Fibroblast of gingiva (primary cell): ENCODE measurements at places on chromosomes 13 and 19.

GRCh38 chr19:58279042-58279924 lies 528 bp downstream of the ZNF8 start:
- DNase-seq: peak; percentile 35

DNA sequence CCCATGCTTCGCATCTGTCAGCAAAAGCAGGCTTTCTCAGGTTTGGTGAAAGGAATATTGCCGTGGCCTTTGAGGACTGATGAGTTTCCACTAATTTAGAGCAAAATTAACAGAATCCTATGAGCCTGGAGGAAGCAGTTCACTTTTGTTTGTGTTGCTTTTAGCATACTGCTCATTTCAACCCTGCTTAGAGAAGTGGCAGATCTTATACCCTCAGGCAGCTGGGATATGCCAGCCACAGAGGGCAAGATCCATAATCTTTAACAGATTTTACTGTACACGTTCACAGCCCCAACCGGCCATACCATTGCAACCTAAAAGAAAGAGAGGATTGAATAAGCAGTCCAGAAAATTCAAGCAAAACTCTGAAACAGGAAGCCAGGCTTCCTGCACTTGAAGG lies 60.5 kb downstream of the COL4A2 start:
- DNase-seq: no peak

- no peak for DNase-seq
Observed at GRCh38 chr19:44315883-44316282, 11.1 kb upstream of the ZNF235 start.

DNA sequence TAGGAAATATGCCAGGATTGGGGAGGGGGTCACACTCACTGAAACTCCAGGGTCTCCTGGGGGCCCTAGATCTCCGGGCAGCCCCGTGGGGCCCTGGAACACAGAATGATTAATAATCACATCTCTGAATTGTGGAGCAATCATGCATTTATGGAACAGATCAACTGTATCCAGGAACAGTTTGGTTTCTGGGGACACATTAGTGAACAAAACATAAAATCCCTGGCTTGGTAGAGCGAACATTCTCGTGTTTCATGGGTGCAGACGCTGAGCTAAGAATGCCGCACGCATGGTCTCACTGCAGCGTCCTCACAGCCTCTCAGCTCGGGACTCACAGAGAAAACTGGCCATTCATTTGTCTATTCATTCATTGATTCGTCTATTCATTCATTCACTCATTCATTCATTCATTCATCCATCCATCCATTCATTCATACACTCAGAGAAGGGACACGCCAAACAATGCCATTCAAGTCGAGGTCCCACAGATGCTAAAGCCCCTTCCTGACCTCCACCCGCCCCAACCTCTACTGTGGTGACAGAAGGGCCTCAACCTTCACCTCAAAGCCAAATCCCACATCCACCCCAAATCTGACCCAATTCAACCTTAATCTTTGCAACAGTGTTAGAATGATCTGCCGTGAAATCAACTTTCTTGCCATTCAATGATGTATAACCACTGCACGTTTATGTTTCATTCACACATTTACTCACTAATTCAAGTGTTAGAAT lies 35.0 kb upstream of the OLFM2 start:
- DNase-seq: no peak

DNA sequence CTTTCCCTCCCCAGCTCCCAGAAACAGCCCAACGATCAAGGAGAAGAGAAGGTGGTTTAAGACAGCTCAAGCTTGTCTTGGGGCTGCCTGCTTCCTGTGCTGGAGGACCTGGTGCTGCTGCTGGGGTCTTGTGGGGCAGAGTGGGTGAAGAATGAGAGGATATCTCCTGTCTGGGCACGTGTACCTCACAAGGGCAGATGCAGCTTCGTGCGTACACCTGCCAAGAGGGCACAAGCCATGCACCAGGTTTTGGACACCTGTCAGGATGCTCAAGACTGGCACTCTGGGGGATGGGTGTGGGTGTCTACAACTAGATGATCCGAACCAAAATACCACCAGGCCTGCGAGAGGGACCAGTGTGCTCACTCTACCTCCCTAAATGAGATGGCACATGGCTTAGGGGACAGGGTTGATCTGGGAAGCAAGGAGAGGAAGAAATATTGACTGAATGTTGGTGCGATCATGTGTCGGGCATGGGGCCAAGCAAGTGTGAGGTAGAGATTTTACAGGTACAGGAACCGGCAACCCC lies 2.2 kb downstream of the CBY2 start:
- no peak for DNase-seq

DNA sequence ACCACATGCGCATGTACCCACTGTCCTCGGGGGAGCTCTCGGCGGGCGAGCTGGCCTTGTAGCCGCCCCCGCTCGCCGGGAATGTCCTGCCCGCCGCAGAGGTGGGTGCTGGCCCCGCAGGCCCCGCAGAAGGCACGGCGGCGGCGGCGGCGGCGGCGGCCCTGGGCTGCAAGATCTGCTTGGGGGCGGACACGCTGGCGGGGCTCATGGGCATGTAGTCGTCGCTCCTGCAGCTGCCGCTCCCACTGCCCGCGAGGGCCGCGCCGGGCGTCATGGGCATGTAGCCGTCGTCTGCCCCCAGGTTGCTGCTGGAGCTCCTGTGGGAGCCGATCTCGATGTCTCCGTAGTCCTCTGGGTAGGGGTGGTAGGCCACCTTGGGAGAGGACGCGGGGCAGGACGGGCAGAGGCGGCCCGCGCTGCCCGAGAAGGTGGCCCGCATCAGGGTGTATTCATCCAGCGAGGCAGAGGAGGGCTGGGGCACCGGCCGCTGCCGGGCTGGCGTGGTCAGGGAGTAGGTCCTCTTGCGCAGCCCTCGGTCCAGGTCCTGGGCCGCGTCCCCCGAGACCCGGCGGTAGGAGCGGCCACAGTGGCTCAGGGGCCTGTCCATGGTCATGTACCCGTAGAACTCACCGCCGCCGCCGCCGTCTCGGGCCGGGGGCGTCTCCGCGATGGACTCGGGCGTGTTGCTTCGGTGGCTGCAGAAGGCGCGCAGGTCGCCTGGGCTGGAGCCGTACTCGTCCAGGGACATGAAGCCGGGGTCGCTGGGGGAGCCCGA lies 2.4 kb downstream of the IRS2 start:
- DNase-seq: peak; percentile 47

DNA sequence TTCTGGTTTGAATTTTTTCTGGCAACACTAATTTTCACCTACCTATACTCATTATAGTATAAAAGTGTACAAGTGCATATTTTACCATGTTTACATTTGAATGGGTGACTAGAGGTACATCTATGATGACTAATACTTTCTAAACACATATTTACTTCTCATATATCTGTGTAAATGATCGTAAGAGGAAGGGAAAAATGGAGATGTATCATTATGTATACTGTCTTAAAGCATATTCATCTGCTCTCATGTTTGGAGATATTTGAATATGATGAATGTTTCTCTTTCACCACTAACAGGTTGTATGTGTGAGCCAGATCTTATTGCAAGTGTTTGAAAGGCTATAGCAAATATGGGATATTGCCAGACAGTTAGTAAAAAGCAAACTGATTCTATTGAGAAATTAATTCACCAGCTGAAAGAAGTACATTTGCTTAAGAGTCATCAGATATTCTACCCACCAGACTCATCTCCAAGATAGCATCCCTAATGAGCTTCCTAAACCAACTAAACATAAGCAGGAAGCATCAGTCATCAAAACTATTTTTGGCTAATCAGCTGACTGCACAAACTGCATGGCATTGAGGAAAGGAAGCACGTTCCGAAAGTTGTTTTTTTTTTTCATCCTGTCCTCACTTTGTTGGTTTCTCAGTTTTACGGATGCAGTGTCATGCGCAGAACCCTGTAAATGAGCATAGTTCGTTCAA lies 738.2 kb downstream of the GPC5 start:
- DNase-seq: no peak

DNA sequence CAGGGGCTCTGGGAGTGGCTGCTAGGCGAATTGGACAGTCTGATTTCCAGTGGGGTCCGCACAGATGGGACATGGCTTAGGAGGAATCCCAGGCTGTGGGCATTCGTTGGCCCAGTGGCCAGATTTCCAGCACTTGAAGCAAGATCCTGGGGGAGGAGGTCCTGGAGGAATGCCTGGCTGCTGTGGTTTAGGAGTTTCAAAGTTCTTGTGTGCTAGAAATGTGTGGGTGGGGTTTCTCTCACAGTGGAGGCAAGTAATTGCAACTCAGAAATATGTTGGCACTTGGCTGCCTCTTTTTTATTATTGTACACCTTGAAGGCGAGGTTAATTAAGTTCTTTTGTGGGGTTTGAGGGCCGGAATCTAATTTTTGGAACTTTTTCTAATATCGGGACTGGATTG lies 17.1 kb downstream of the IGFL3 start:
- no peak for DNase-seq

DNA sequence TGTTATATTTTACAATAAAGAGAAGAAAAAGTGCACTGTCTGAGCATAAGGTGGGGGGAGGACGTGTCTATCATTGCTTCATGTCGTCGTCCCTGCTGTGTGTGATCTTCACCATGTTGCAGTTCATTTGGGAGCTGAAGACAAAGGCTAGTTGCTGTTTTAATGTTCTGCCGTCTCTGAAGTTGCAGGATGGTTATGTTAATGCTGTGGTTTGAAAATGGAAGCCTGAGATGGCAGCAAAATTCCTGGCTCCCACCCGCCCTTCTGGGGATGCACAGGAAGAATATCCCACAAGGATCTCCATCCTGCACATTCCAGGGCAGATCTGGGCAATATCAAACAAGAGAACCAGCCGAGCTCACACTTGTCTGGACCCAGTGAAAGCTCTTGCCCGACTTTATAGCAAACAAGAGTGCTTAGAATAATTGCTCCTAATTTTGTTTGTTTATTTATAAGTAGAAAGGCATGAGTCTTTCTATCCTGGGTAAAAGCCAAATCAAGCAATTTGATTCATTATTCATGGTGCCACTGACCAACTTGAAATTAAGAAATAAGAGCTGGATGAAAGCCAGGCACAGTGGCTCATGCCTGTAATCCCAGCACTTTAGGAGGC lies 110.3 kb upstream of the ABCC4 start:
- DNase-seq: peak; percentile 76

- DNase-seq: no peak
Observed at GRCh38 chr13:83633746-83634145, 248.5 kb downstream of the SLITRK1 start.

GRCh38 chr19:56252699-56253422 lies 19.7 kb upstream of the EDDM13 start:
- DNase-seq: peak; percentile 55

DNA sequence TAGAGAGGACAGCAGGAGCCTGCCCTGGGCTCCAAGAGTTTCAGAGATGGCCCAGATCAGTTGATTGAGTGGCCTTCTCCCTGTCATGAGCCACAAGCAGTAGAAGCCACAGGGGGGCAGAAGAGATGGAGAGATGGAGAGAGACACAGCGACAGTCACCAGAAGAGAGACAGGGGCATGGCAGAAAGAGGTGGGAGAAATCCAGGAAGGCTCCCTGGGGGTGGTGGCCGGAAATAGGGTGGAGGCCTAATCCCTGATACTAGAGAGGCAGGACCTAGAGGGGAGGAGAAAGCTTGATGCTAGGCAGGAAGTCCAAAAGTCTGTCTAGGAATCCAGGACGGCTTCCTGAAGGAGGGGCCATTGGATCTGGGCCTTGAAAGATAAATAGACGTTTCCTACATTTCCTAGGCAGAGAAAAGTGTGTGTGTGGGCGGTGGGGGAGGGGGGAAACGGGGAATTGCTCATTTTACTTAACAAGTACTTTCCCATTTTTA lies 9.6 kb upstream of the TPM4 start:
- no peak for DNase-seq

DNA sequence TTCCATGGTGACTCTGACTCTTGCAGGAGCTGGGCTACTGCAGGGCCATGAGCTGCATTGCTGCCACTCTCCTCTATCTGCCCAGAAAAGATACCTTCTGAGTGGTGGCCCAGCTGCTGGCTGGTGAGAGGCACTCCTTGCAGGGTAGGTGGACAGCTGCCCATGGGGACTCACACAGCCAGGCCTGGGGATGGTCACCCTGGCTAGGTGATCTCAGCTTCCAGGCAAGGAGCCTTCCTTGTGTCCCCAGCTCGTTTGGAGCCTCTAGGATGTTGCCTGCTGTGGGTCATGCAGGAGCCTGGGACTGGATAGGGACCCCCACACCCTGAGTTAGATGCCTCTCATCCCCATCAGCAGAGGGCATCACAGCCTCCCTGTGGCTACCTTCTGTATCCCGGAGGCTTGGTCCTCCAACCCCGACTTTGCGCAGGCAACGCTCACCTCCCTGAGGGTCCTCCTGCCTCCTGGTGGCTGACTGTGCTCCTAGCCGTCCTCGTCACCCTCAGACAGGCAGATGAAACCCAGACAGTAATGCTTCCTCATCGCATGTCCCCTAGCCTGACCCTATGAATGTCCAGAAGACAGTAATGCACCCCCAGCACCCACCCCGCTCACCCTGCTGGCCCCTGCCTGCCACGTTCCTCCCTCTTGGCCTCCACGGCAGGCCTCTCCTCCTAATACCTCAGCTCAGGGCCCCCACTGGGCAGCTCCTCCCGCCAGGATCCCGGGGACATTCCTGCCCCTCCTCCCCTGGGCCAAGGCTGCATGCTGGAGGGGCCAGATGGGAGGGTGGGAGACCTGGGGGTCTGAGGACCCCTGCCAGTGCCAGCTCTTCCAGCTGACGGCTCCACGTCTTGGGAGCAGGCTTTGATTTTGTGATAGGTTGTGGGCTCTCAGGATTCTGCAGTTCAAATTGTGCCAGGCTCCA lies 13.6 kb upstream of the ZNF14 start:
- no peak for DNase-seq

DNA sequence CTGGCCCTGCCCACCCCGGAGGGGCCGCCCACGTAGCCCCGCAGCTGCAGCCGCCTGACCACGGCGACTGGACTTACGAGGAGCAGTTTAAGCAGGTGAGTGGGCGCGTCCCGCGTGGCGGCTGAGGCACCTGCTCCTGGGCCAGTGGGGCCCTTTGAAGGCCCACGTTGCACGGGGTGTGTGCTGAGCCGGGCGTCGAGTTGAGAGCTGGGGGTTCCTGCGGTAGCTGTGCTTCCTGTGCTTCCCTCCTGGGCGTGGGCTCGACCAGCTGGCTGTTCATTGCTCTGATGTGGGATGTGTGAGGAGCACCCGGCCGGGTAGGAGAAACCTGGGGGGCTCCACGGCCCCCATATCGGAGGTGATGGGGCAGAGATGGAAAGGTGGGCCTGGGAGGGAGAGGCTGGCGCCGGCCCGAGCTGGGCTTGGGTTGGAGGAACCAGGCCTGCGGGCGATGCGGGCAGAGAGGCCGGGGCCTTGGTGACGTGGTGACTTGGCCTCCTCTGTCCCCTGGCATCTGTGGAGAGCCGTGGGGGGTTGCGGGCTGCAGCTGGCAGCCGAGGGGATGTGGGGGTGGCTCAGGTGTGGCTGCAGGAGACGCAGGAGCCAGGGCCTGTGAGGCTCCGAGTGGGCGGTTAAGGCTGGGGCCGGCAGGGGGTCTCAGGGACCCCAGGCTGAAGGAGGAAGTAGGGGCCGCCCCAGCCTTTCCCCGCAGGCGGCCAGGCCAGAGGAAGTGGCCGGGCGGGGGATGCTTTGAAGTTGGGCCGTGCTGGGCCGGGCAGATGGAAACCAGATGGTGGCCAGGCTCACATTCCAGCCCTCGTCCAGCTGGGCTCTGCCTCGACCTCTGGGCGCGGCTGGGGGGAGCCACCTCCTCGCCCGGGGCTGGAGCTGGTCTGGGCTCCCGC lies 7.1 kb downstream of the ARID3A start:
- DNase-seq: peak; percentile 94
